Femur (tissue), 1 donor: ENCODE measurements at places on chromosomes 2 and 18.

DNA sequence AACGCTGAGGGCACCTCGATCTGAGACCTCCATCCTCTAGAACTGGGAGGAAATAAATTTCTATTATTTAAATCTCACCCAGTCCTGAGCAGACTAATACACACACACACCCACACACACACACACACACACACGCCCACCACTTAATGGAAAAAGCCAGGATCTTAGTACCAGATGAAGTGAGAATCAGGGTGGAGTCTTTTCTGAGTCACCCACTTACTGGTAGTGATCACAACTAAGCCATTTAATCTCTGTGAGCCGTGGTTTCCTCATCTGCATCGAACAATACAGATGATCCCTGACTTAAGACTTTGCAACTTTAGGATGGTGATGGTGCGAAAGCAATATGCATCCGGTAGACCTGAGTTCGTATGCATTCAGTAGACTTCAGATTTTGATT, 18.6 kb downstream of the THNSL2 start:
- DNase-seq: no peak

- DNase-seq: no peak
Measured at GRCh38 chr2:7766978-7767565, 849.9 kb downstream of the RNF144A start.

DNA sequence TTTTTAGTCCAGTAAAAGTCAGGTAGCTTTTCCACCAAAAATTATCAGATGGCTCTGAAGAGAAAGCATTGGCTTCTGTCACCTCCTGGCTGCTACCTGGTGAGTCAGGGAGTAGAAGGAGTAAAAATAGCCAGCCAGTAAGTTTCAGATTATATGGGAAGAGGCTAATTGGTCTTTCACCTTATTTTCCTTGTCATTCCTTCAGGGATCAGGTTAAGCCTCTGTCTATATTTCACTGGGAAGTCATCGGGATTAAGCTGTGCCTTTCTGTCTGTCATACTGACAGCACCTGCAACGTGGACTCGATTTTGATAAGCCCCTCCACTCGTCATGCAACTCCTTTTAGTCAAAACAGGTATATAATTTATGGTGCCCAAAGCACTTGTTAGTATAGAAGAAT, 380.7 kb upstream of the CELF4 start:
- no peak for DNase-seq

DNA sequence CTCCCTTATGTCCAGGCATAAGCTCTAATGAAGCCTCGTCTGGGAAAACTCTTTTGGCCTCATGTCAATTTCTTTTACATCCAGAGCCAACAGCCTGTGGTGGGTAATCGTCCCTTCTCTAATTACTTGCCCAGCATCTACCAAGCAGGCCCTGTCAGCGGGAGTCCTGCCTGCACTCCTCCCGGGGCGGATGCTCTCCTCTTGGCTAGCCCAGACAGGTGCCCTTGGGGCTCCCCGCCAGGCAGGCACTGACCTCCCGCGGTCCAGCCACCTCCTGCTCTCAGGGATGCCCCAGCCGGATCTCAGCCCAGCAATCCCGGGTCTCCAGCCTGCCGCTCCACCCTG, 74.2 kb downstream of the NCAPH start:
- no peak for DNase-seq

DNA sequence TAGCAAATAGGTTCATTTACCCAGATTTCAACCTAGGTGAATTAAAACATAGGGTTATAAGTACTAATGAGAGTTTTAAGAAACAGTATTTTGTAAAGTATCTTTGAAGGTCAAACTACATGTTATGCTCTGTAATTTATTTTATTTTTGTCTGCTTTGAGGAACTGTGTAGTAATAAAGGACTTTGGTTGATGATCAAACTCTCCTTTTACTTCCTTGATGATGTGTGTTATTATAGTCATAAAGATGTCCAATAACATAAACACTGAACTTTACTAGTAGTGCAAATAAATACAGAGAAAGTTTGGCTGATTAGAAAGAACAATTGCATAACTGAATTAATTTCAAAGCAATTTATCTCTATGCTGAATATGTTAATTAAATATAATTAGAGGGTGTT, 6.3 kb downstream of the GULP1 start:
- no peak for DNase-seq

DNA sequence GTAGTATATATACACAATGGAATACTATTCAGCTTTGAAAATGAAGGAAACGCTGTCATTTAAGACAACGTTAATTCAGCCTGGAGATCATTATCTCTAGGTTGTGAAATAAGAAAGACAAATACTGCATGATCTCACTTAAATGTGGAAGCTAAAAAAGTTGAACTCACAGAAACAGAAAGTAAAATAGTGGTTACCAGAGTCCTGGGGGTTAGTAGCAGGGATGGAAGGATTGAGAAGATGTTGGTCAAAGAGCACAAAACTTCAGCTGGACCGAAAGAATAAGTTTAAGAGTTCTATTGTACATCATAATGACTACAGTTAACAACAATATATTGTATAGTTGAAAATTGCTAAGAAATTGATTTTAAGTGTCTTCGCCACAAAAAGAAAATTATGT, 670.3 kb downstream of the NR4A2 start:
- no peak for DNase-seq

DNA sequence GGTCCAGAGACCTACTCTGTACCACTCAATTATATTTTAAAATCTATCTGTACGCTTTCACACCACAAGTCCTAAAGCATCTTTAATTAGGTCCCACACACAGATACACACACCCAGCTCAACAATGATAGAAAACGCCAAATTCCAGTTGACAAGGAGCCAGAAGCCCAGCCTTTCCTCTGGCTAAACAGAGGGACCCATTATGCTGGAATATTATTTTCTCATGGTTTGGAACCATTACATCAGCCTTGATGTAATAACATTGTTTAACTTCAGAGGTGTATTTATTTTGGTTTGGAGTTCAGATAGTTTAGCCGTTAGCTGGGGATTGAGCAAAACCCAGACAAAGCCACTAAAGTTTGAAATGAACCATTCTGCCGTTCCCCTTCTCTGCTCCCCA, 14.0 kb upstream of the INHBB start:
- DNase-seq: no peak

- no peak for DNase-seq
Measured at GRCh38 chr18:7488571-7488970, 78.5 kb upstream of the PTPRM start.

- DNase-seq: no peak
Measured at GRCh38 chr2:225842939-225843338, 443.4 kb downstream of the NYAP2 start.

DNA sequence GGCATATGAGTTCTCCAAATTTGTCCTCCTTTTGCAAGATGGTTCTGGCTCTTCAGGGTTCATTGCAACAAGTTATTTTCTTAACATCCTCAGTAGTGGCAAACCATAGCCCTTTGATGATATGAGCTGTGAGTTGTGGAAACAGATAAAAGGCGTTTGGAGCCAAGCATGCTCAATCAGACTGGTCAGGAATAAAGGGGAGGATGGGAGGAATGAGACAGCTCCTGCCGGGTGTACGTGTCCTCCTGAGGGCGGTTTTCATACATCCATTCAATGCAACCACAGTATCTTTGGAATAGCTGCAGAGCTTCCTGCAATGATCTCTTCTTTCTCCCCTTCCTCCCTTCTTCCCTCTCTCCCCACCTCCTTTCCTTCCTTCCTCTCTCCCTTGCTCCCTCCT, 245.8 kb downstream of the GLI2 start:
- DNase-seq: no peak

GRCh38 chr2:96236882-96237281, 28.3 kb upstream of the STARD7 start:
- no peak for DNase-seq

- DNase-seq: peak; percentile 38
Measured at GRCh38 chr18:36298126-36298741, 721 bp downstream of the FHOD3 start.

DNA sequence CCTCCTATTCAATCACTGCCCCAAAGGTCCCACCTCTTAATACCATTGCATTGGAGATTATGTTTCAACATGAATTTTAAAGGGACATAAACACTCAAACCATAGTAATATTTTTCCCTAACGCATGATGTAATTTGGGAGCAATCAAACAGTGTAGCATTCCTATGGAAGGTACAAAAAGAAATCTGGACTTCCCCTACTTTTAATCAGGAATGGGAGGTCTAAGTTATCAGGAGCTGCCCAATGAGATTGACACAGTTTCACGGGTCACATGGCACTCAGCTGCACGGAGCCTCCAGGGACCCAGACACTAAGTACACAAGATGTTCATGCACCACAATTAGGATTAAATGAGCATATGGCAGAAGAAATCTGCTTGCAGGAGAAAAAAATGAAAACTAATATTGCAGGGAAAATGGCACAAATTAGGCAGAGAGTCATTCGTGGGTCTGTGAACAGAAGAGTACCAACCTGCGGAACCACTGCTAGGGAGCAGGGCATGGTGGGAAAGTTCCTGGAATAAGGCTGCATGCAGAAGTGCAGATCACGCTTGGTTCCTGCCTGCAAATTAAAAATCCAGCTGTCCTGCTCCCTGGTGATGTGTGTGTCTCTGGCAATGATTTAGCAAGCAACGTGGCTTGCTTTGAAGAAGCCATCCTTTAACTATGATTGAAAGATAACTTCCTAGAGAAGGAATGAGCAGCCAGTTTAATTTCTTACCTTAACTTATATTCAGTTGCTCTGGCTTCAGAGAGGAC, 326.6 kb upstream of the ID2 start:
- no peak for DNase-seq

DNA sequence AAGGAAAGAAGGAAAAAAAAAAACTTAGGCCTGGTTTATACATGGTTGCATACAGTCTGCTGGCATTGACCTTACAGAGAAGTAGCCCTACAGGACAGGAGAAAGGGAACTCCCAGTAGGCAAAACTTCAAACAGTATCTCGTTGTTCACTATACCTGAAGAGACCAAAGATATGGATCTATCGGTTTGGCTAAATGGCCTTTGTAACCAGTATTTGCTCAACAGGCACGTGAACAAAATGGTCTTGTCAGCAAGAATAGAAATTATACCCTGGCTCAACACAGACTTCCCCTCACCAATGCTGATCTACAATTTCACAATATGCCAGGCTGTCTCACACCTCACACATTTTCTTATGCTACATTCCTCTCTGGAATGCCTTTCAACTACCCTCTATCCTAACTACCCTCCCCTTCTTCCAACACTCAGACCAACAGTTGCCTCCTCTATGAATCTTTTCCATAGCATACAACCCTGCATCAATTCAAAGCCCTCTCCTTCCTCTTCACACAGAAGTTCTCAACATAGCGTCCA, 13.7 kb downstream of the HYCC2 start:
- DNase-seq: no peak

- no peak for DNase-seq
Measured at GRCh38 chr2:128686881-128687555, 368.4 kb upstream of the HS6ST1 start.

GRCh38 chr2:164538240-164538866, 82.9 kb downstream of the GRB14 start:
- no peak for DNase-seq

- no peak for DNase-seq
Measured at GRCh38 chr2:44975571-44976450, 33.4 kb downstream of the SIX2 start.

- DNase-seq: no peak
Measured at GRCh38 chr2:147998203-147998602, 22.3 kb downstream of the ORC4 start.

DNA sequence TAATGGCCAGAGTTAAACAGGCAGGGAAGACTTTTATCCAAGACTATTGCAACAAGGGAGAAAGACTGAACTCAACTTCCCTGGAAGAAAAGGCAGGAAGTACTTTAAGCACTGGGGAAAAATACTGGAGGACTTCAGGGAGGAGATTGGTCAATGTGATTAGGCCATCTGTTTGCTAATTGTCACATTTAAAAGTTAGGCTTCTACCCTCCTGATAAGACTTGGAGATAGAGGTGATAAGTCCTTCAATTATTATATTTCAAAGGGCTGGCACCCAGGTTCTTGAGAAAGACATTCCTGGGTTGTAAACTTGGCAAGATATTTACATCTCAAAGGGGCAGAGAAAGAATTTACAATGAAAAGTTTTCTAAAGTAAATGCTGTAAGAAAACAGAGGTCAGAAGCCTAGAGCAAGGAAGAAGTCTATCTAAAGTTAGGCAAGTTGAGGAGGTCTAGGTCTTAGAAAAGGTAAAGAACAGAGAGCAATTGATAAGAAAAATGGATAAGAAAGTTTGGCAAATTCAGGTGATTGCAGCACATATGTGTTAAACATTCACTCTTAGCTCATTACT, 48.4 kb downstream of the DTNA start:
- DNase-seq: no peak
